ENCODE measurements at places on chromosomes 2 and 18.

GRCh38 chr2:47810850-47811249 lies 27.9 kb downstream of the MSH6 start:
- DNase-seq = no peak

DNA sequence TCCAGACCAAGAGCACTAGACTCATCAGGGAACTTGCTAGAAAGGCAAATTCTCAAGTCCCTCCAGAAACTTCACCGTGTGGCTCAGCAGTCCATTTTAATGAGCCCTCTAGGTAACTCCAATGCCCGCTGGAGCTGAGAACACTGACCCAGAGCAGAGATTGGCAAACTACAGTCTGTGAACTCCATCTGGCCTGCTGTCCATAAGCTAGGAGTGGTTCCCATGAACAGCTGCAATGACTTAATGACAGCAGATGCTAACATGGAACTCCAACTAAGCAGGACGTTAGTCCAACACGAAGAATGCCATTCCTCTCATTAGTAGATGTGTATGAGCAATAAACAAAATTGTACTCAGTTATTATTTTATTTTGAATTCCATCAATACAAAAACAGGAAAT lies 371.9 kb downstream of the STK39 start:
- DNase-seq = no peak

GRCh38 chr18:63141778-63142176 lies 177.8 kb downstream of the BCL2 start:
- DNase-seq = no peak

DNA sequence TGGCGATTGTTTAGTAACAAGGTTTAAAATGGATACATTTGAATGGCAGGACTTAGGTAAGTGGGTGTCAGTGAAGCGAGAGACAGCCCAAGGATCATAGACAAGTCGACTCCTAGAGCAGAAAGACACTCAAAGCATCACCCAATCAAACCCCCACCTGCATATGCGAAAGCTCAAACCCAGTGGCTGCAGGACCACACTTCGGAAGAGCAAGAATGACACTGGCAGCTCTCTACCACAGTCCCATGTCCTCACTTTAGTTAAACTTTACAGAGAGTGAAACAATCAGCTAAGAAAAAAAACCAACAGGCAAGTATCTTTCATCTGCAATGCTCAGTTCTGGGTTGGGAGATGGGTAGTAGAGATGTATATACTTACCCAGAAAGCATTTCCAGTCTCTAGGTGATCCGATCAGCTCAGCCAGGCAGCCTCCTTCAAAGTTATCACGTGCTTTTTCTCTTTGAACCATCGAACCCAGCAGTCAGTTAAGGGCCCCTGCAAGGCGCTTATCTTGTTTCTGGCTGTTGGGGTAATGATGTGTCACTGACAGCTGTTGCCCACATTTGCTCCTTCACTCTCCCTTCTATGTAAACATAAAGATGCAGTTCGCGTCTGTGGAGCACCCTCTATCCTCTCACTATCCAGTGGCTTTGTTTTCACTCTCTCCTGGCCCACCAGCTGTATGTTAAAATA lies 357.5 kb upstream of the ID2 start:
- DNase-seq = no peak

Measured in stimulated activated CD4-positive, alpha-beta T cell treated with anti-CD3 and anti-CD28 coated beads, Interleukin-15, amount 100 ng/mL, for 48 hours (primary cell).